ENCODE measurements at places on chromosomes 4 and X. TPM values are rescaled to one million over a fixed set of nuclear protein-coding genes. Genes with fewer than 3 reads are reported as not detected.

- no peak for DNase-seq
These were observed 891 bp downstream of the CISD2 start for GRCh38 chr4:102869569-102870197.

DNA sequence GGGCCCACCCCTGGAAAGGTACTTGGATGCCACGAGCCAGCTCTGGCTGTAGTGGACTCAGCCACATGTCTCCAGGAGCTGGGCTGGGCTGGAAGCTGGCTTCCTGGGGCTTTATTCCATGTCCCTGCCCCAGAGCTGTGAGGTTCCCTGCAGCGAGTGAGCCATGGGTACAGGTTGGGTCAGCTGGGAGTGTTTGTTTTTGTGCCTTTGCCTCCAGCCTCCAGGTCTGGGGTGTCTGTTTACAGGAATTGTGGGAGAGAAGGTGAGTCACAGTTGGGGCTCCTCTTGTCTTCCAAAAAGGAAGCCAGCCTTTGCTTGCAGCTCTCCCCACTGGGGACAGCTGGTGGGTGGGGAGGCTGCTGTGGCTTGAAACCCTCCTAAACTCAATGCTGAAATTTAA lies 21.5 kb downstream of the SORCS2 start:
- DNase-seq, result peak; percentile 22

DNA sequence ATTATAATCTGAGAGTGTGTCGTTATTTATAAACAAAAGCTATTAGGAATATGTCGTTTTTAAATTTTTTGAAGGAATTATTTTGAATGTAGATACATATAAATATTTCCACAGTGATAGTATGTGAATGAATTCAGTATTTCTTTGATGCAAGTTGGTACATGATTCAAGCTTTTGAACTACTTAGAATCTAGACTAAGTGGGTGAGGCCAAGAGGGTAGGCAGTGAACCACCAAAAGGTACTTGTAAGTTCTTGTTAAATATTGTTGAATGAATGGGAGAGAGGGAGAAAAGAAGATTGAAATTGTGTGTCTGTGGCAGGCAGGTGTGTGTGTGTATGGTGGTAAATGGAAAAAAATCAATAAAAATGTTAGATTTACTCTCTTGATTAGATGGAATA lies 69.6 kb downstream of the ARFIP1 start:
- no peak for DNase-seq

- no peak for DNase-seq
These were observed 102.0 kb downstream of the TAB3 start for GRCh38 chrX:30787012-30787411.

GRCh38 chr4:3413217-3413671 lies 28.5 kb upstream of the HGFAC start:
- no peak for DNase-seq

DNA sequence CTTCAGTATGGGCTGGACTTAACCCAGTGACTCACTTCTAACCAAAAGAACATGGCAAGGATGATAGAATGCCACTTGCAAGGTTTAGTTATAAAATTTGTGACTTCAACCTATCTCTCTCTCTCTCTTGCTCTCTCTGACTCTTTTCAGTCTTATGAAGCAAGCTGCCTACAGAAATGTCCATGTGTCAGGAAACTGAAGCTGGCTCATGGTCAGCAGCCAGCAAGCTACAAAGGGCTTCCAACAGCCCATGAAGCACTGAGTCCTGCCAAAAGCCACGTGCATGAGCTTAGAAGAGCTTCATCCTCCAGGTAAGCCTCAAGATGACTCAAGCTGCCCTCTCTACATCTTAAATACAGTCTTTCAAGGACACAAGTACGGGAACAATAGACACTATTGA lies 100.3 kb downstream of the HS3ST1 start:
- DNase-seq, result no peak

GRCh38 chrX:72020204-72020603 lies 109.6 kb downstream of the NHSL2 start:
- no peak for DNase-seq

DNA sequence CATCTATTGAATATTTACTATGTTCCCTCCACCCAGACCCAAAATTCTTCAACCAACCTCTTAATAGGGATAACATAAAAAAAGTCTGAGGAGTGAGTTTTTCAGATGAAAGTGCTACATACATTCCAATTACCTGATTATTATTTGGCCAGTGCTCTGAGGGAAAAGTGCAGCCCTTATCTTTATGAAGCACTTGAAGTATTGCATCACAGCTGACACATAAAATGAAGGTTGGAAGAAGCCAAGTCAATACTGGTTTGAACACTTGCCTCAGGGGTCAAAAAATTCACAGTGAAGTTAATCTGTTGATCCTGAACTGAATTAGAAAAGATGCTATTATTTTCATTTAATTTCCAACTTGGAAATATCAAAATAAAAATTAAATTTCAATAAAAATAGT lies 498.9 kb downstream of the INPP4B start:
- DNase-seq, result no peak

- peak; percentile 85 for DNase-seq
These were observed 13.5 kb downstream of the RXFP1 start for GRCh38 chr4:158535130-158535614.

GRCh38 chrX:20672476-20672875 lies 405.8 kb upstream of the RPS6KA3 start:
- no peak for DNase-seq

GRCh38 chr4:174544496-174544895 lies 22.2 kb upstream of the HPGD start:
- no peak for DNase-seq

DNA sequence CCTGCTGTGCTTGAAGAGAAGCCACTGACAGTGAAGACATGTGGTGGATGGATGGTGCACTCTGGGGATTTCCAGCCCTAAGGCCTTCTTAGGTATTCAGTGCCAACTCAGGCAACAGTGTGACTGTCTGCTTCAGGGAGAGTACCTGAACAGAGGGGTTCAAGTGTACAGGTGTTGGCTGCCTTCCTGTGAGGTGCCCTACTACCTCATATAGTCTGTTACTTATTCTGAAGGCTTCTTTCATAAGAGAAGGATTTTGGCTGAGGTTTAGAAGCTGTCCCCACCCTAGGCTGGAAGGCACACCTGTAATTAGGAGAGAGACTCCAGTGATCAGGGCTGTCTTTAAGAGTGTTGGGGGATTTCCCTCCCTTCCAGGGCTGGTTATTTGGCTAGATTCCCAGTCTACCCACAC lies 1.8 kb downstream of the FTHL17 start:
- no peak for DNase-seq

- DNase-seq, result no peak
These were observed 5.2 kb upstream of the NDNF start for GRCh38 chr4:121077496-121077895.

DNA sequence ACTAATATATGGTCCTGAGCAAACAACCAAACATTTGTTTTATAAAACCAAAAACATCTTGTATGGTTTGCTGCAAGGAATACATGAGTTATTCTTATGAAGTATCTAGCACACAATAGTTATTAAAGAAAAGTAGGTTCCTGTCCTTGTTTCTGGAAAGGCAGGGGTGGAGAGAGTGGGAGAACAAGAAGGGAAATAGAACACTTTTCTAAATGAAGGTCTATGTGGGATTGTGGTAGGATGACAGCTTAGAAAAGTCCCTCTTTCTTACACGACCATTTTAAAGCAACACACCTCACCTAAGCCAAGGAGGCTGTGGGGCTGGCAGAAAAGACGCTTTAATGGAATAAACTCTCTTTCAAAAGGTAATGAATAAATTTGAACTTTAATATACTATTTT lies 164.6 kb downstream of the ARAP2 start:
- no peak for DNase-seq

- DNase-seq, result peak; percentile 13
These were observed 45.9 kb downstream of the ADGRL3 start for GRCh38 chr4:61246034-61246433.

DNA sequence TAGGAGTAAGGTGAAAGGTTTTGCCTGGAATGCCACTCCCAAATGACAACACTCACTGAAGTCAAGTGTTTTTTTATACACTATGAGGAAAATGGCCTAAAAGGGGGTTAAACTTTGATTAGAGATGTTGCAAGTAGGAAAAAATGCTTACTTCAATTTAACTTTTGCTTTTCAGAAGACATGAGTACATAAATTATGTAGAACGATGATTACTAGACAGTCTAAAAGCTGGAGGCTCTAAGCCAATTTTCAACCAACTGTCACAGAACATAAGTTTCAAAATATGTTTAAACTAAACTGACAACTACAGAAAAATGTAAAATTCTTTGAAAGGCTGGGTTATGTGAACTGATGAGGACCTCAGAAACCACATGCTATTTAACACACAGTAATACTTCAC lies 83.4 kb downstream of the SHISA3 start:
- DNase-seq, result no peak

DNA sequence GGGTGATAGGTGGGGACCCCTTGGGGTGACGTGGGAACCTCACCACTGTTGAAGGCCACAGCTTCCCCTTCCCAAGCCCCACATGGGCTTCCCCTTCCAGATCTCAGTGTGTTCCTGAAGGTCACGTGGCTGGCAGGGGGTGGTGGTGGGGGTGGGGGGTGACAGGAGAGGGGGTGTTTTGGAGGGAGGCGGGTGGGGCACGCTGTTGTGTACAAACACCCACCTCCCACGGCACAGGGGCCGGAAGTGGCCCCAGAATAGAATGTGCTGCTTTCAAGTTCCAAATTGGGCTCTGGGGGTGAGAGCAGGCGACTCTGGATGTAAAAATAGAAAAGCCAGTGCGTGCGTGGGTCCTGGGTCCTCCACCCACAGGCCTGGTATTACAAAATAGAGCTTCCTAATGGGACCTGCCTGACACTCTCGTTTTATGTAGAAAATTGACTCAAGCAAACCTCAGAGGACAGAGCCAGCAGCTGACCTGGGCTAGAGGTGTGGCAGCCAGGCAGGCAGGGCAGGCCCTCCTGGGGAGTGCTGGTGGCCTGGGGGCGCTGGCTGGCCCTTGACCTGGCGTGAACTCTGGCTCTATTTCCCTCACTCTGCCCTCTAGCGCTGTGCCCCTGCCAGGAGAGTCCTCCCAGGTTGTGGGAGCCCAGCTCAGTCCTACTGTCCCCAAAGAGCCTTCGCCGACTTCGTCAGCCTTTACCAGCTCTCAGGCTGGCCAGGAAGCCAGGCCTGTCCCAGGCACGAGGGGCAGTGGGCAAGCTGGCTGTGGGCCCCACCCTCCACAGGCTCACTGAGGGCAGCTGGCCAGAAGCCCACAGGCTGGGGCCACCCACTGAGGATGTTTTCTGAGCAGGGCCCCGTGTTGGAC lies 5.4 kb upstream of the SH3BP2 start:
- no peak for DNase-seq

GRCh38 chr4:6296026-6296425 lies 26.4 kb downstream of the WFS1 start:
- no peak for DNase-seq

DNA sequence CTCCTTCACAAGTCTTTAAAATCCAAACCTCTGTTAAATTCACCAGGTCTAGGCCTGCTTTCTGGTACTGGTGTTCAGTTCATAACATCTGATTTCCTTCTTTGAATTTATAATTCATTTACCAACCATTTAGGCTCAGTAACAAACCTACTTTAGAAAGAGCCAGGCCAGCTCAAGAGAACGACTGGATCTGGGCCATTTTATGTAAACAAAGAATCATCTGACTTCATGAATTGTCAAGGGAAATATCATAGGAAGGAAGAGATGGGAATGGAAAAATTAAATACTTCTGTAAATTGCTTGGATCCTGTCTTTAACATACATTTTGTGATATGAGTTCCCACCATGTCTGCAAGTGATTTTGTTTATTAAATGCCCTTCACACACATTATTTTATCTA lies 36.5 kb downstream of the DCHS2 start:
- DNase-seq, result no peak

GRCh38 chr4:183801457-183802165 lies 103.5 kb upstream of the STOX2 start:
- no peak for DNase-seq

DNA sequence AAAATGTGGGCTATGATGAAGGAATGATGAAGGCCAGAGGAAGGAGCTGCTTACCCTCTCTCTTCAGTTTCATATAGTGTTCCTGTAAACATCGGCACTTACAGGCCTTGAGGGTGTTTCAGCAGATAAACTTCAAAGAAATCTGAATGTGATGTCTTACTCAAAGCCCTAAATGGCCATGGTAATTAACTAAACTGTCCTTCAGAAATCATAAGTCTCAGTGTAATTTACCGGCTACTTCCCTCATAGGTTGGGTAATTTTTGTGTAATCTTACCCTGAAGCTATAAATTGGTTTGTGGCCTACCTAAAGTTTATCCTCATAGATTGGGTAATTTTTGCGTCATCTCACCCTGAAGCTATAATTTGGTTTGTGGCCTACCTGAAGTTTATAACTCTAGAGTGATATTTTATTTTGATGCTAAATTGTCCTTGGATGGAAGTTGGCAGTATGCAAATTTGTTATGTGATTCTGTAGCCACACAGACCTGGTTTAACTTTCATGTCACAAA lies 2700.3 kb downstream of the ARAP2 start:
- no peak for DNase-seq

- no peak for DNase-seq
These were observed 999 bp downstream of the ZNF518B start for GRCh38 chr4:10456260-10456594.

GRCh38 chr4:85726555-85726954 lies 251.6 kb downstream of the ARHGAP24 start:
- DNase-seq, result no peak

DNA sequence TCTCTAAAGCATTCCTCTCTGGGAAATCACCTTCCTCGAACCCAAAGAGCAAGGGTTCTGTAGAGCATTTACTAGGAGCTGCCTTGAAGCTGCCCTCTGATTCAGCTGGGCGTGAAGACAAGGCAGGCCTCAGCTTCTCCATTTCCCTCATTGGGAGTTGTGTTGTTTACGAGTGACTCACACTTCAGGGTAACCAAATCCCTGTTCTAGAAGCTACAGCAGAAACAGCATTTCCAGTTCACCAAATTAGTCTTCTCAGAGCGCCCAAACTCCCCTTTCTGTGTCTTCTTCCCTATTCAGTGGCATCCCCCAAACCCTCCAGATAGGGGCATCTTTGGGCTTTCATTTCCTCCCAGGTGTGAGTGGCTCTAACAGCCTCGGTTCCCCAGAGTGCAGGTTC lies 863 bp upstream of the XPNPEP2 start:
- DNase-seq, result peak; percentile 57

DNA sequence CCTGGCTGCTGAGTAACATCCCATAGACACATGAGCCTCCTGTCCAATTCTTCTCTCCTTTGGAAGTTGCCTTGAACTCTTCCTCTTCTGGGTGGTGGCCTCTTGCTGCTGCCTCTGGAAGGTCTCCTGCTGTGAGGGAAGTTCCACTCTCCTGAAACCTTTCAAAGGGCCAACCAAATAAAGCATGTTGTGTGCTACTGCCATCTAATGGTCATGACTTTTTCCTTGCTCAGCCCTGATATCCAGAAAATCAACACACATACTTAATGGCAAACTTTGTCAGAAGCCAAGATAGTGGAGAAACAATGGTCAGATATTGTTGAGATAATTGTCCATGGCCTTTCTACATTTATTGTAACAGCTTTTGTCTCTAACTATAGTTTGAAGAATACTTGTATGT lies 19.1 kb upstream of the ZXDA start:
- DNase-seq, result no peak

GRCh38 chrX:137366018-137366633 lies 199.8 kb upstream of the ZIC3 start:
- DNase-seq, result no peak

POLR2B gene
- 129 TPM for total RNA-seq

DMRTC1 gene
- total RNA-seq, result not detected

ASB12 gene
- total RNA-seq, result not detected

P2RY10 gene
- not detected for total RNA-seq

TREX2 gene
- total RNA-seq, result 2.3 TPM

QDPR gene
- 36.1 TPM for total RNA-seq

SPIN2A gene
- 0.17 TPM for total RNA-seq

CXCL1 gene
- total RNA-seq, result 2.0 TPM

GYPA gene
- not detected for total RNA-seq

ANKRD50 gene
- 16.3 TPM for total RNA-seq

RASL11B gene
- total RNA-seq, result 0.32 TPM
